ENCODE measurements at places on chromosomes 5 and 9.

DNA sequence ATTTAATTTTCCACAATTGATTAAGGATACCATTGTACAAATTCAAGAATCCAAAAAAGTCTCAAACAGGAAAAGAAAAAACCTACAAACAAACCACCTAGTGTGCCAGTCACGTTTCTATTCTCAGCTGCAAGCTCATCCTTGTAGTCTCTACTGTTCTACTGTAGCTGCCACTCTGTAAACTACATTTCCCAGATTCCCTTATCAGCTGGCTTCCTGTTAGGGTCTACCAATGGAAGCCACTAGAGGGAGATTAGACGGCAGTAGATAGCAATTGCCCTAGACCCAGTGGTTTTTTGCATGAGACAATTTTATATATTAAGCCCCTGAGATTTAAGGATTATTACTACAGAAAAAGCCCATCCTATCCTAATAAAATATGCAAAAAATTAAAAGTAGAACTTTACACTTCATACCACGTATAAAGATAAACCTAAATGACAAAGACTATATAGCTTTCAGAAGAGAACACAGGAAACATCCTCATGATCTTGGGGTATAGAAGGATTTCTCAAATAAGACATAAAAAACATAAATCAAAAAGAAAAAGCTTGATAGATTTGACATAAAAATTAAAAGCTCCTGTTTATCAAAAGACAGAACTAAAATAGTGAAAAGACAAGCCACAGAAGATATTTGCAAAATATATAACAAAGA is 37.4 kb downstream of the P4HA2 start:
- no peak for DNase-seq

DNA sequence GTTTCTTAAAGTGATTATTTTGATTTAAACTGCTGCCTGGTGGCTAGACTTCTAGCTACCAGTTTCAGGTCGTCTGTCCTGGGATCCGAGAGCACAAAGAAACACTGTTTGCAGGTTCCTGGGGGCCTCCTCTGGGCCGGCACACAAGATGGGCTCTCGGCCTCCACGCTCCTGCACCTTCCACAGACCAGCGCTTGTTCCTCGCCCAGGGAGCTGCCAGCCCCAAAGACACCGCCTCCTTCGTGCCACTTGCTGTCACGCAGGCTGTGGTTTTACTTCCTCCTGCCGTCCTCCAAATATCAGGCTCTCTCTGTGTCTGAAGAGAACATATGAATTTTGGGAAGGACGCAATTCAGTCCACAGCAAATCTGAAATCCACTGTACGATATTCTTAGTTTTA is 105.8 kb downstream of the ROR2 start:
- DNase-seq: no peak

DNA sequence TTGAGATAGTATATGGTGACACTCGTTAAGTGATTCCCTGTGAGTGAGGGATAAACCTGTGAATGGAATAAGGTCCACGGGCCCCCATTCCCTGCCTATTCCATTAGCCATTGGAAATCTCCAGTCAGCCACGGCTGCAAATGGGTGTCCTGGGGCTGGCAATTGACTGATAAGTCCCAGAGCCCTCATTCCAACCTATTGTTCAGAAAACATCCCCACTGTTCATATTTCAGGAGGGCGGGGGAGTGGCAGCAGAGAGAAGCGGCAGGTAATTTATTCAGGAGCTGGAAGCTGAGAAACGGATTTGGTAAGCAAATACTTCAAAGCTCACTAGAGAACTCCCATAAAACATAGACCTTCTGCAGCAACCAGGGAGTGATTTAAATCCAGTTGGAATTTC is 42.0 kb downstream of the TMEM174 start:
- no peak for DNase-seq

DNA sequence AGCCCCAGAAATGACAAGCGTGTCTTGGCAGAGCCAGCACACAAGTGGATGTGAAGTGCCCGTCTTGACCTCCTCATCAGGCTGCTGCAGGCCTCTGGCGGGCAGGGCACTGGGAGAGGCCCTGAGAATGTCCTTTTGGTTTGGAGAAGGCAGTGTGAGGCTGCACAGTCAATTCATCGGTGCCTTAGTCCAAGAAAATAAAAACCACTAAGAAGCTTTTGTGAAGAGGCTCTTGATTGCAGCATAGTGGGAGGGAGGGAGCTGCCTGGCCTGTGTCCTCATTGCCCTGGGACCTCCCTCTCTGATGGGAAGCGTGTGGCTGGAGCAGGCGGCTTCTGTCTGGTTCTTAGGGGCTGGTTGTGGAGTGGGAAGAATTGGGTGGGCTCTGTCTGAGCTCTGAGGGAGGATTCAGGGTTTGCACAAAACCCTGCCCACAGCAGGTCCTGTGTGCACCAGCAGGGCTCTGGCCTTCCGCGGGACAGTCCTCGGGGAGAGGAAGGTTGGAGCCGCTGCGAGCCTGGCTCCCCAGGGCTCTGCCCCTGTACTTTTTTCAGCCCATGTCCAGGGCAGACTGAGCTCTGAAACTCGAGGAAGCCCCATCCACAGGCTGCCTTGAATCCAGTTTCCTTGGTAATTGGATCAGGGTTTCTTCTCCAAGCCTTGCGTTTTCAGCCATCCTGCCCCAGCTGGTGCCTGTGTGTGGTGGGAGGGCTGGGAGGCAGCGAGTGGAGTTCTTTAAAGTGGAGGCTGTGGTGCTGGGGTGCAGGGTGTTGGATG is 1.1 kb downstream of the HRCT1 start:
- no peak for DNase-seq

DNA sequence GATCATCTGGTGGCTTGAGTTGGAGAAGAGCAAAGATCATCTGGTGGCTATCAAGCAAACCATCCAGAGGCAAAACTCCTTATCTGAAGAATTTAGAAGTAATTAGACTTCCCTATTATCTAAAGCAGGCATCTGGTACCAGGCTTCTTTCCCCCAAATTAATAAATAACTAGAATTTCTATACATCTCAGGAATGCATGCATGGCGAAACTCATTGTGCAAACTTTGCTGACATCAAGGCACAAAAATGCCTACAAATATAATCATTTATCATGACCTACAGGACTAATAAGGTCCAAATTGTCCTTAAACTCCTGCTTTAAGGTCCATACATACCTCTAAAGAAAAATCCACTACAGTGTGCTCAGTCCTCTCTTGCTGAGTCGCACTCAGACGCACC is 6.0 kb downstream of the OR13D1 start:
- no peak for DNase-seq

GRCh38 chr5:133741396-133741795 is 129.1 kb upstream of the FSTL4 start:
- no peak for DNase-seq

GRCh38 chr9:96441798-96442445 is 8.0 kb upstream of the HABP4 start:
- no peak for DNase-seq

GRCh38 chr5:173045474-173045873 is 10.7 kb upstream of the CREBRF start:
- no peak for DNase-seq

GRCh38 chr9:86955042-86955441 is 7.7 kb upstream of the GAS1 start:
- DNase-seq: no peak

GRCh38 chr9:70352356-70352755 is 62.1 kb downstream of the KLF9 start:
- no peak for DNase-seq

DNA sequence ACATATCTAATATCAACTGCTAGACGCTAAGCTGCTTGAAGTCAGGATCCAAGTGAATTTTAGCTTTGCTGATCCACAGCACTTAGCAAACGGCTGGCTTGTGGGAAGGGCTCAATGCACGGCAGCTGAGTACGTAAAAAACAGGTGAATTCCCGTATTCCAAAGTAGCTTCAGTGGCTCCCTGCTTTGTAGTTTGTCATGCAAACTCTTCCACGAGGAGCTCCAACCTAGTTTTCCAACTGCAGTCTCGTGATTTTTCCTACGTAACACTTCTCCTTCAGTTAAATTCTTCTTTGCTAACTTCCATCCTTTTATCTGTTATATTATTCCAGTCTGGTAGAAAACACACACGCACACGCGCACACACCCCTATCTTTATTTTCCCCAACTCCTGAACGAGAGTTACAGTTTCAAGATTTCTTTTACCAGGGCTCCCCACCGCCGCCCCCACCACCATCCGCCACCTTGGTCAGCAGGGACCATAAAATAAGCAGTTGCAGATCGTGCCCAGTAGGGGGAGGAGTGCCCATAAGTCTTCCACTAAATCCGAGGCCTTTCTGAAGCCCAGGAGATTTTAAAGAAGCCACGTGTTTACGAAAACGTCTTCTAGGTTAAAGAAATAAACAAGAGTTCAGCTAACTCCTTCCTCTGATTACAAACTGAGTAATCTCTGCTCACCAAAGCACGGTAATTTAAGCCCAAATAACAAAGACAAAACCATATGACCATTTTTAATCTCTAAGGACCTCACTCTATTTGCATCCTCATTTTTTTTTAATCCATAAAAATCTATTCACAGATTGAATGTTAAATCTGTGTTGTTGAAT is 34.8 kb upstream of the TRIO start:
- no peak for DNase-seq

DNA sequence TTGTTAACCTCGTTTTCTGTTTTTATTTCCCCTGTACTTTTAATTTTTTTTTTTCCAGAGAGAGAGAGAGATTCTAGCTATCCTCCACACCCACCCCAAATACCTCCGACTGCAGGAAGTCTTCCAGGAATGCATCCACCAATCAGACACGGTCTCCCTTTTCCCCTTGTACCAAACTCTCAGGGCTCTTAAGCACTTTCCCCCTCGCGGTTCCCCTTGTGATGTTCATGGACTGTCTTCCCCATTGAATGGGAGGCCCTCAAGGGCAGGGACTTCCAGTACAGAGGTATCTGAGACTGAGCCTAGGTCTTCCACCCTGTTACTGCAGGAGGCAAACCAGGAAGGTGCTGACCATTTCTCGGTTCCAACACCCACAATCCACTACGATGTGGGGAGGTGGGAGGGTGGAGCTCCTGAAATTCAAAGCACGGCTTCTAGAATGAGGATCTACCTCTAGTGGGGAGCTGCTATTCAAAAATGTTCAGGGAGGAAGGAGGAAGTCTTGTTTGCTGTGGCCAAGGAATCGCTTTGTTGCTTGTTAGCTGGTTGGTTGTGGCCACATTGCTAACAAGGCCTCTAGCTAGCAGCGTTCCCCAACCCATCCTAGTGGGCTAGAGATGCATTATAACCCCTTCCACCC is 37.5 kb upstream of the PTGS1 start:
- DNase-seq: no peak

- DNase-seq: no peak
Measured at GRCh38 chr5:170860818-170861666, 776 bp upstream of the RANBP17 start.

GRCh38 chr9:137683262-137683864 is 64.6 kb downstream of the EHMT1 start:
- DNase-seq: no peak

GRCh38 chr5:76294573-76294972 is 108.5 kb upstream of the IQGAP2 start:
- DNase-seq: no peak

DNA sequence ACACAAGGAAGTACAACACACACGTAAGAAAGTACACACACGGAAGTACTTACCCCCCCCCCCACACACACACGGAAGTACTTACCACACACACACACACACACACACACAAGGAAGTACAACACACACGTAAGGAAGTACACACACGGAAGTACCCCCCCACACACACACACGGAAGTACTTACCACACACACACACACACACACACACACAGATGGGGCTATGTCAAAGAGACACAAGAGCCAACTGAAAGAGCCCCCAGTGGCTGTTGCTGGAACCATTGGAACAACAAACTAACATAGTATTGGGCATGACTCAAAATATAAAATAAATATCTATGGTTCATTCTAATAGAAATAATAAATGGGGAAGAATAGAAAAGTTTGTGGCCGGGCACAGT is 4.9 kb upstream of the MAPK9 start:
- DNase-seq: no peak

GRCh38 chr5:128498844-128499455 is 39.1 kb downstream of the FBN2 start:
- DNase-seq: no peak

DNA sequence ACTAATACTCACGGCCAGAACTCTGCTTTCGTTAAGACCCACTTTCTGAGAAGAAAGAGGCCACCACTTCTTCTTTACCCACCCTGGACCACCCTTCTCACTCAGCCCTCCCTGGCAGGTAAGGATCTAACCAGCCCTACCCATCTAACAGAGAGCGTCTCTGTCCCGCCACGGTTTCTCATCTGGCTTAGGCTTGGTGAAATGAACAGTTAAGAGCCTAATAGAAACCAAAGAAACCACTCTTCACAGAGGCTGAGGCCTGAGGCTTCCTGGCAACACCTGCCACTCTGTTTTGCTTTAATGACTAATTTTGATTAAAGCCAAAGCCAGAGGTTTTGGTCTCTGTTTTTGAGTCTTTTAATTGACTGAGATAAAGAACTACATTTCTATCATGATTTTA is 354.1 kb upstream of the SLC30A5 start:
- no peak for DNase-seq

DNA sequence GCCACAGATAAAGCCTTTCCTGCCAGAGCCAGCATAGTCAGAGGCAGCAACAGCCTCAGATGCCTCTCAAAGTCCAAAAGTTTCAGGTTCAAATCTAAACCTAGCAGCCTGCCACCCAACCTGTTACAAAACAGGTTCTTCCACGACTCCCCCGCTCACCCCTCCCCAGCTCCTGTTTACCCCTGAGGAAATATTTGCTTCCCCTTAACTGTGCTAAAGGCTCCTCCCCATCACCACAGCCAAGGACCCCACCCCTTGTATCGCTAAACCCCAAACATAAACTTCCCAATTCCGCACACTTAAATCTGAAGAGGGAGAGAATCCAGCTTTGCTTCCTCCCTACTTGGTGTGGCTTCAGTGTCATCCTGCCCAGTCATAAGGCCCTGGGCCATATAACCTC is 15.4 kb upstream of the VDAC1 start:
- no peak for DNase-seq

GRCh38 chr5:81172710-81173109 is 60.4 kb upstream of the CKMT2 start:
- DNase-seq: no peak

DNA sequence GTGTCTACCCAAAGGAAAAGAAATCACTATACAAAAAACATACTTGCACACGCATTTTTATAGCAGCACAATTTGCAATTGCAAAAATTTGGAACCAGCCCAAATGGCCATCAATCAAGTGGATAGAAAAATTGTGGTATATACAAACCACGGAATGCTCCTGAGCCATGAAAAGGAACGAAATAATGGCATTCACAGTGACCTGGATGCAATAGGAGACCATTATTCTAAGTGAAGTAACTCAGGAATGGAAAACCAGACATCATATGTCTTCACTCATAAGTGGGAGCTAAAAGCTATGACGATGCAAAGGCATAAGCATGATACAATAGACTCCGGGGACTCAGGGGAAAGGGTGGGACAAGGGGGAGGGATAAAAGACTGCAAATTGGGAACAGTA is 78.4 kb downstream of the ENC1 start:
- no peak for DNase-seq

- no peak for DNase-seq
Measured at GRCh38 chr5:93431250-93431649, 149.8 kb downstream of the NR2F1-AS1 start.

Measured in esophagus squamous epithelium (tissue), 5 donors.